Activated T-cell treated with anti-CD3 and anti-CD28 coated beads, Interleukin-2, amount 50 U/mL, for 48 hours (primary cell): ENCODE measurements at places on chromosomes 5 and 9.

- no peak for DNase-seq
Measured at GRCh38 chr5:124408738-124409453, 337.5 kb downstream of the ZNF608 start.

- DNase-seq: no peak
Measured at GRCh38 chr9:113919382-113919781, 43.3 kb downstream of the ZNF618 start.

- DNase-seq: no peak
Measured at GRCh38 chr5:39765366-39765765, 340.6 kb upstream of the DAB2 start.

DNA sequence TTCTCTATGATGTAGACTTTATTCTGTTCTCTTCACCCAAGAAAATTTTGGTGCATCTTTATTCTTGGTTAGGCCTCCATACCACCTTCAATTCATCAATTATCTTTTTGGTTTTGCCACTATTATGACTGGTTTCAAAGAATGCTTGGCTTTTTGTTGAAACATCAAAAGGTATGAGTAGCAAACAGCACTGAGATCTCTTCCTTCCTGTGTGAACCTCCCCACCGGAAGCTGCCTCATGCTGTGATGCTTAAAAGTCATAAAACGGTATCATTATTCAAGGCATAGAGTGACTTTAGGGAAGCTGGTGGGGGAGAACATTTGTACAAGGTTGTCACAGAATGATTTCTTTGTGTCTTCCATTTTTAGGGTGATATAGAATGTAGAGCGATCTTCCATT, 70.6 kb downstream of the IQGAP2 start:
- DNase-seq: peak; percentile 65

GRCh38 chr5:66741394-66741793, 145.2 kb downstream of the MAST4 start:
- no peak for DNase-seq

- no peak for DNase-seq
Measured at GRCh38 chr5:172414531-172415361, 39.6 kb downstream of the SH3PXD2B start.

DNA sequence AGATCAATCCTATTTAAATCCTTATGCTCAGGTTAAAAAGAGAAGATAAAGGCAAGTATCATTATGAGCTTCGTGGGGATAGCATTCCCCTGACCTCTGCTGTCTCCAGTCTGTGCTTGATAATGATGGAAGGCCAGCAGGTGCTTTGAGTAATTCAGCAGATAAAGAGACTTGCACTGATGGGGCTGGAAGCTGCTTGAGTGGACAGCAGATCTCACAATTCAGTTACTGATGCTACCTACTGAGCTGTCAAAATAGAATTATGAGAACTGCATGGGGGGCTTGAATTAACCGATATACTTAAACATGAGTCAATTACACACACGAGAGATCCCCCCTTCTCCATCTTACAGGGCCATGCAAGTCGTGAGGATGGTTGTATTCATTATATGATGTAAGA, 107.7 kb upstream of the GPR151 start:
- no peak for DNase-seq

GRCh38 chr5:124193371-124193789, 553.1 kb downstream of the ZNF608 start:
- DNase-seq: no peak

DNA sequence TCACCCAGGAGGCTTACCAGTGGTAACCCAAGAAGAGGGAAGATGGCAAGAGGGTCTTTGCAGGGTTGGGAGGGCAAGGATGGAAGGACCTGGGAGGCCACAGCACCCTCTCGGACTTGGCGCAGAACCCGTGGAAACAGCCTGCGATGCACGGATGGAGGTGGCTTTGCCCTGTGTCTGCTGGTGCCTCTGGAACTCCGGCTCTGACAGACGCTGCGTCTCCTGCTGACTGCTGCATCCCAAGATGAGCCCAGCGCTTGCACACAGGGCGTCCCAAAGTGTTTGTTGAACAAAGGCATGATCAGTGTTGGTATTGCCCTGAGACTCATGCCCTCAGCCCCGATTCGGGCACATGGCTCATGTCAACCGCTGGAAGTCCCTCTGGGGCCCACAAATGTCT, 2.0 kb upstream of the RNU6ATAC start:
- no peak for DNase-seq

DNA sequence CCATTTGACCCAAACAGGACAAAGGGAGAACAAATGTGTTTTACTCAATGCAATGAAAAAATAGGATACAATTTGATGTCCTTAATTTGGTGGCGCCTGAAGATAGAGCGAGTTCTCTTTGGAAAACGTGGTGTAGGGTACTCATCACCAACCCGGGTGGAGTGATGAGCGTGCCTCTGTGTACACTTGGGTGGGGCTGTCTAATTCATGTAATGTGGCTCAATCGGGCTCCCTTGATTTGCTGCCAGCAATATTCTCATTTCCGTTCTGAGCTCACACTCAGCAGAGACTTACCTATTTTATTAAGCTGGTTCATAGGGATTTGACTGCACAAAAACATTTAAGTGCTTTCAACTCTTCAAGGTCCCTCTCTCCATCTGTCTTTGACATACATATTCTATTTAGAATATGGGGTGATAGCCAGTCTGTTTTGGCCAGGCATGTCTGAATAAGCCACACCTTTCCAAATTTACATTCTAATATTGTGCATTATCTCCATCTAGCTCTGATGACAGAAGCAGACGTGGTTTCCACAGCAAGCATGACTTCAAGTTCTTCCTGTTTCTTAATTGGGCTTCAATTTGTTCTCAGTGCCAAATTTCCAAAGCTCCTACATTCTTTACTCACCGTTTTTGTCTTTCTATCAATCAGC, 162.5 kb downstream of the IRX2 start:
- DNase-seq: no peak

GRCh38 chr5:111699324-111699723, 57.7 kb downstream of the NREP start:
- DNase-seq: no peak

- no peak for DNase-seq
Measured at GRCh38 chr9:23220957-23221356, 605.1 kb downstream of the ELAVL2 start.

- peak; percentile 49 for DNase-seq
Measured at GRCh38 chr5:31855134-31856040, 216.5 kb downstream of the PDZD2 start.

DNA sequence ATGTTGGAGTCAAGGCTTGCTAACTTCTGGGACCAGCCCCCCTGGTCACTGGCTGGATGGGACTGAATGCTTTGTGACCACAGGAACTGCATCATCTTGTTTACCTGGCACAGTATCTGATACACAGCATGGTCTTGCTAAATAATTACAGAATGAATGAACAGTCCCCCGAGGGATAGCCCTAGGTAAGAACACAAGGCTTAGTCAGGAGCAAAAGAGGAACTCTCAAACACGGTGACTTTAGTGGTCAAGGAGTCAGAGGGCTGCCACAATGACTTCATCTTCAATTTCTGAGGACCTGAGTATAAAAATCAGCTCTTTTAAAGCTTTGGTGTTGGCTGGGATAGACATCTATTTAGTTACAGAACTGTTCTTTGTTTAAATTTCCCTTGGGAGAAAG, 15.1 kb upstream of the CXCL14 start:
- no peak for DNase-seq

DNA sequence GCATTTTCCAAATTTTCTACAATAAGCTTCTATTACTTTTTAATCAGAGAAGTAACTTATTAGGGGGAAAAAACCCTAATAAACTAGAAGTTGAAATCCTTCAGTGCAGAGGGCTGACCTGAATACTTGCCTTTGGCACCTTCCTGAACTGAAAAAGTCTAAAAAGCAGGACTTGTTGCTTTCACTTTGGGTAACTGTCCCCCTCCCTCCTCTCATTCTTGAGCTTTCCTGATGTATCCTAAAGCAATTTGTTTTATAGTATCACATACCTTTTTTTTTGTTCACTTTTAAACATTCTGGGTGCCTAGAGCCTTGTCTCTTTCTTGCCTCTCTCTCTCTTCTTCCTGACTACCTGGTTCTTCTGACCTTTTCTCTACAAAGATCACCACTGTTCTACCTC, 64.0 kb upstream of the ERBIN start:
- no peak for DNase-seq

- DNase-seq: peak; percentile 72
Measured at GRCh38 chr9:272251-273213, 57.9 kb downstream of the DOCK8 start.

DNA sequence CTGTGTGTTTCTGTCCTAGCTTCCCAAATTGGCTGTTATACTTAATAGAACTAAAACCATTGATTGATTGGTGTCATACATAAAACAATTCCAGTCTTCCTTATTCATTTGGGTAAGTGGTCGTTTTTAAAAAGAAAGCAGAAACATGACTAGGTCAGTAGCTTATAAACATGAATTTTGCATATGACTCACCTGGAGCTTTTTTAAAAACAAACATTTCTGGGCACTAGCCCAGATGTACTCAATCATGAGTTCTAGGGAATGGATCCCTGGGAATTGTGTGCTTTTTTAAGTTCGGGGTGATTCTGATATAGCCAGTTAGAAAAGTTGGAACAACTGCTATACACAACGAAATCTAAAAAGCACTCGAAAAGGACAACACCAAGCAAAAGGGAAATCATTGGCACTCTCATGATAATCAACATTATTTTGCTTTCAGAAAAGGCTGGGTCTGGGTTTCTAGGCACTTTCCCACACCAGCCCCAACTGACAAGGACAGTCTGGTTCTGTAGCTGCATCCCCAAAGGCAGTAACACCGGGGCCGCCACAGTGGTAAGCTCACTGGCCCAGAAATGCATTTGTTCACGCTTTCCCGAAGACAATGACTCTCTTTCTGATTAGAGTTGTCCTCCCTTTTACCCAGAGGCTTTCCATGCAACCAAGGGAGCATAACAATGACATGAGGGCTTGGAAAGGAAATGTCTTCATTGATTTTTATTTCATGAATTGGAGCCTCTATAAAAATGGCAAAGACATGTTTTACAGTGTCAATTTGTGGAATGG, 664.9 kb upstream of the WWC1 start:
- DNase-seq: no peak

GRCh38 chr9:130633336-130634190, 30.8 kb upstream of the PRDM12 start:
- no peak for DNase-seq

GRCh38 chr5:40834391-40834848, 602 bp downstream of the RPL37 start:
- DNase-seq: no peak

- DNase-seq: no peak
Measured at GRCh38 chr5:35436400-35437057, 181.1 kb upstream of the SPEF2 start.

- no peak for DNase-seq
Measured at GRCh38 chr9:16309469-16310271, 560.8 kb downstream of the BNC2 start.

DNA sequence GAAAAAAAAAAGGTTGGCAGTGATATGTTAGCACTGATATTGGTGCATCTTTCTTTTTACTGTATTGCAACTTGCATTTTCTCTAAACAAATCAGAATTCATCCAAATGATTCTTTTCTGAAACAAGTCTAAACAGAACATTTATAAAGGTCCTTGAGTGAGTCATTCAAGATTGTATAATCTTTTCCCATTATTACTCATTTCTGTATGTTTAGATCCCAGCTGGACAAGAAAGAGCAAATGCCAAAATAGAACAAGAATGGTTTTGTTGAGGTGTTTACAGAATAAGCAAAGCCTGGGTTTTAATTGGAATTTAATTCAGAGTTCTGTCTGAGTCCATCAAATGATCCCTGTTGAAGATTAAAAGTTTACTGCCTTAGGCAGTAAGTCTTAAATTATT, 112.3 kb downstream of the VCAN start:
- DNase-seq: no peak

DNA sequence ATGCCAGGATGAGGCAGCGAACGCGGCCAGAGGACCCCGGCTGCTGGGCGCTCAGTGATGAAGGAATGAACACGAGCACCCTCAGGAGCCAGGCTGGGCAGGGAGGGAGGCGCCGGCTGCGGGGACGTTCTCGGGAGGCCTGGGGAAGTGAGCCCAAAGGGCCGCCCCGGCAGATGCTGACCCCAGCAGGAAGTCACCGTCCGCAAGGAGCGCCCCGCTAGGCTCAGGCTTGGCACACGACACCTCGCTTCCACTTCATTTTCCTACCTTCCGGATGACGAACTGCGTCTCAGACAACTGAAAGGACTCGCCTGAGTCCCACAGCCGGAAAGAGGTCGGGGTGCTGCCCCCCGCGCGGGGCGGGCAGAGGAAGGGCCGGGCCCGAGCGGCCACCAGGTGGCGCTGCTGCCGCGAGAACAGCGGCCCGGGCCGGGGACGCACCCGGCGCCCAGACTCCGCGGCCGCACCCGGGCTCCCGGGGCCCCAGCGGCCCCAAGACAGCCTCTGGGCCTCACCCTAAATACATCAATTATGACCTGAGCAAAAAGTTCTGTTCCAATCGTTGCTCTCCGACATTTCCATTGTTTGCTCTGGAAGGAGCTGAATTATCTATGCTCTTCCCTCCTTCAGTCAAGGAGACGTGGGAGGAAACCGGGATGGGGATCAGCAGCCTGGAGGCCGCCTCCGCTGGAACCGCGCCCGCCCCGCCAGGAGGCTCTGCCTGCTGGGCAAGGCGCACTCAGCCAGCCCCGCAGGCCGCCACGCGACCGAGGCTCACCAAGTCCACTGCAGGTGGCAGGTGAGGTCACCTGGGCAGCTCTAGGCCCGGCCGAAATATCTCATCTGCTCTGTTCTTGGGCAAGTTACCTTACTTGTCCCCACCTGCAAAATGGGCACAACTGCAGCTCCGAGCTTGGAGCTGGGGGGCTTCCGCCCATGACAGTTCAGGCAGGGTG, 107.0 kb downstream of the ZNF354C start:
- peak; percentile 85 for DNase-seq

DNA sequence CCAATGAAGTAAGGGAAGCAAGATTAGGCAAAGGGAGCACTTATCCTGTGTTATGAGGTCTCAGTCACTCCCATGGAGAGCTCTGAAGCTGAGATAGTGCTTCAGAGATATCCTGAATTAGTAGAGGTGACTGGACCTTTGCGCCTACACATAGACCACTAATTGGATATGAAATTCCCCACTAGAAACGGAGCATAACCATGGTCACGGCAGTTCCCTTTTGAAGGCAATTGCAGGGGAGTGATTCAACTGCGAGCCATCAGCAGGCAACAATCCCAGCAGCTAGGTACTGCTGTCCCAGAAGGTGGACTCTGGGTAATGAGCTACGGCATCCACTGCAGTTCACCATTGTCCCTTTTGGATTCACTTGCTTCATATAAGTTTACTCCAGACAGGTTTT, 267.7 kb upstream of the RASA1 start:
- DNase-seq: no peak

DNA sequence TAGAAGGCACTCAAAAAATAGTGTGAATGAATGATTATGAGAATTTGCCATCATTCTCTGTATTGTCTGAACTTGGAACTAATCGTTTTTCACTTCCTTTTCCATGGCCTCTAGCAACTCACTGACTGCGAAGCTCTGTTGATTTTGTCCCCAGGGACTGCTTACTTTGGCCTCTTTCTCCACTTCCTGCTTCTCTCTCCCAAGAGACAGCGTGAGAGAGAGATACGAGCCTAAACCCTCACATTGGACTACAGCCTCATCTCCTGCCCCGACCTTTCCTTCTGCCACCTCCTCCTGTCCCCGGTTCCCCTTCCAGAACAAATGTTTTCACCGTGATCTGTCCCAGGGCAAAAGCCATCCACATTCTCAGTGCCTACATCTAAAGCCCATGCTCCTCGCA, 300.8 kb upstream of the PANK3 start:
- no peak for DNase-seq

- DNase-seq: no peak
Measured at GRCh38 chr9:135610290-135611141, 28.8 kb downstream of the GLT6D1 start.
